ENCODE measurements at places on chromosomes 5 and 9.

DNA sequence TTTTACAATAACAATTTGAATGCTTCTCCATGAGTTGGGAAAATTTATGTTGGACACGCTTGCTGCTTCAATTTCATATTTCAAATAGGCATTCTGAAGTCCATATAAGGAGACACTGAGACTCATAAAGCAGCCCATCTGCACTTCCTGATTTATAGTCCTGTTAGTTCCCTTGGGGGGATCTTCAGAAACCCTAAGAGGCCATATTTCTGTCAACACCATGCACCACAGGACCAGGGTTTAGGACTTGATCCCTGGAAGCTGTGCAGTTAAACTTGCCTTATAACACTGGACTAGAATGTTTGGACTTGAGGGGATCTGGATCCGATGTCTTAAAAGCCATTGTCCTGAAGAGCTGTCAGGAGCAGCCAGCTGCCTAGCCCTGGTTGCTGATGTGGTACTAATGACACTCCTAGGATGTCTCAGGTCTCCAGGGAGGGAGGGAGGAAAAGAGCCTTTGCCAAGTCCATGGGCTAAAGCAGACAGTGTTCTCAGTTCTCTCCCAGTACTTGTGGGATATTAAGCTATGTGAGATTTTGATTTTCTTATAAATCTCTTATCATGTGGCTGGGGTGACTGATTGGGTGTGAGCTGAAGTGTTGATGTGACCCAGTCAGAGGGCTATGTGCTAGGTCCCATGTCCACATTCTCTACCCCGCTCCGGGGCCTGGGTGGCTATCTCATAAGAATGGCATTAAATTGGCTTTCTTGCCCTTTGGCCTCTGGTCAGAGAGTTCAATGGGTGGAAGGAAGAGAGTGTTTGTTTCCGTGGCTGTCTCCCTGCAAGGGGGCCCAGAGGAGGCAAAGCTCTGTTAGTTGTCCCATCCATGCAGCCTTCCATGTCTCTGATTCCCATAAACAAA, 399.8 kb downstream of the OSTF1 start:
- DNase-seq, result no peak

GRCh38 chr9:137305060-137305797, 3.2 kb upstream of the NRARP start:
- DNase-seq, result no peak

DNA sequence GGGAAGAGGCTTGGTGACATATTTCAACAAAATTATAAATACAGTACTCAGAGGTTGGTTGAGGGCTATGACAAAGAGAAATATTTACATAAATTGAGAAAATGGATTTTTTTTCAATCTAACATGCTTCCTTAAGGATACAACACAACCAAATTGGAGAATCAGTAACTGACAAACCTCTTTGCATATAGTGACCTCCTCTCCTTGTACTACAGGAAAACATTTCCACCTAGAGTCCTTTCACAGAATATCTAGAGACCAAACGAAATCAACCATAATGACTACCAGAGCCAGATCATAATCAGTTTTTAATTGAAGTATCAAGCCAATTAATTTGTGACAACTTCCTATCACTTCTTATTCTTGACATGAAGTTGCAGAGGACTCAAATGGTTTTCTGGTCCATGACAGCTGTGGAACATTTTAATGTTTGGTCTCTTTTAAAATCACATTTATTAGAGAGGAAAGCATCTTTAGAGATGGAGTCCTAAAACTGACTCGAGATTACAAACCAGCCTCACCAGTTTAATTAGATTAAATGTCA, 1636.5 kb upstream of the C9orf72 start:
- no peak for DNase-seq

DNA sequence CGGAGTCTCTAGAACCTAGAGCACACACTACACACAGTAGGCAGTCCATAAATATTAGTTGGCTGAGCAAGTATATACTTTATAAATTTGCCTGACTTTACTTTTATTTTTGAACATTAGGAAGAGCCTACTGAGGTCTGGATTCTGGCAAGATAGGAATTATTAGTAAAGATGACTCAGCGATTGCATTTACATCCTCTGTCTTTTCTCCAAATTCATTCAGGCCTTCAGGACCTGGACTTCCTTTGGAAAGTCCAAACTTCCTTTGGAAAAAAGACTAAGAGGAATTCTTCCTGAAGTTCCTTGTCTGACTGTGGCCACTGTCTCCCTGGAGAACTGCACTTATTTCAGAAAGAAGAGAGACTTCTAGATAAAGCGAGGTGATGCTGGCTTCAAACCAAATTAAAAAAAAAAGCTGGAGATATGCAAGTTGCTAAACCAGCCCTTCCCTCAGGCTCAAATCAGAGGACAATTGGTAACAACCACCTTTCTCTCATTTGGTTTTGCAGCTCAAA, 251.3 kb downstream of the GAS1 start:
- DNase-seq, result no peak

DNA sequence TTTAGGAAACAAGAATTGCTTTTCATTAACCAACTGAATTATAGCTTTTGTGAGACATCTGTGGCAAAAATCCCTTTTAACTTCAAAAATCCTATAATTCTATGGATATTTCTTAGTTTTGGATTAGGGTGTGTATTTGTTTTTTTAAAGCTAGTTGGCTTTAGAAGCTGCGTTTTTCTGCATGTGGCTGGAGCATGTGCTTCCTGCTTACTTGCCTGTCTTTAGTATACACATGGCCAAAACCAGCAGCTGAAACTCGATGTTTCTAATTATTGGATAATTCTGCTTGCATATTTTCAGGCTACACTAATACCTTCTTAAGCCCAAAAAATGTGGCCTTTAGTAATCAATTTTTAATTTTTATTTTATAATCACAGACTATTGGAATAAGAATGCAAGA, 8.9 kb downstream of the RECK start:
- DNase-seq, result no peak

DNA sequence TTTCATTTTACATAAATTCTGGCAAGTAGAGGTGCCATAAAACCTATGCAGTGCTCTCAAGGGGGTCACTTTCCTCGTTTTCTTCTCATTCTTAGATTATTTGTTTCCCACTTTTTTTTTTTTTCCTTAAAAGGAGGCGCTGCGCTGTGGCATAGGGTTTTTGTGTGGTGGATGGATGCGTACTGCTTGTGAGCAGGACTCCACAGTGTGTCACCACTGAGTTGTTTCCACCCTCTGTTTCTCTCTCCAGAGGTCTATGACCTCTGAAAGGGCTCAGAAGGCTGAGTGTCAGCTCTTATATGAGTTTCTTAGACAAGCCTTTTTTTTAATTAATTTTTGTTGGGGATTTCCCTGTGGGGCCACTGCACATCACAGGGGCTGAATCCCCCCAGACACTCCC, 13.6 kb upstream of the CLTB start:
- no peak for DNase-seq

GRCh38 chr9:94160594-94161501, 76.6 kb downstream of the PTPDC1 start:
- no peak for DNase-seq

All from H4 (cell line).